ENCODE measurements at places on chromosomes 1 and 21. TPM values are rescaled to one million over a fixed set of nuclear protein-coding genes. Genes with fewer than 3 reads are reported as not detected.
A peak's percentile ranks its signal among the peaks of the same experiment; 100 is the strongest.

DNA sequence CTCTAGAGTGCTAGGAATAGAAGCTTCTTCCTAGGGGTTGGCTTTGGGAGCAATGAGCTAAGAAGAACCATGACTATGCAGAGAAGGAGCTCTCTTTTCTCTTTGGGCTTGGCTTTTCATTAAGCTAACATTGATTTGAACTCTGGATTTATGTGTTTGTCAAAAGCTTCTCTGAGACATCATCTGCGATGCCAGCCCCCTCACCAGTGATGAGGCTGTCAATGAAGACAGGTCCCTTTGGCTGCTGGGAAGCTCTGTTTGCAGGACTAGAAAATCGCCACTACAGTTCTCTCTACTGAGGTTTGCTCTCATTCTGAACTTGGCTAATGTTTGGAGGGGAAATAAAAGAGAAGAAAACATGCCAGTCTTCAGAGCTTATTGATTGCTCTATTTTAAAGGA is 185.0 kb downstream of the PCP4 start:
- DNase-seq = no peak

- DNase-seq = no peak
Measured at GRCh38 chr1:110163591-110163990, 13.3 kb downstream of the SLC6A17 start.

DNA sequence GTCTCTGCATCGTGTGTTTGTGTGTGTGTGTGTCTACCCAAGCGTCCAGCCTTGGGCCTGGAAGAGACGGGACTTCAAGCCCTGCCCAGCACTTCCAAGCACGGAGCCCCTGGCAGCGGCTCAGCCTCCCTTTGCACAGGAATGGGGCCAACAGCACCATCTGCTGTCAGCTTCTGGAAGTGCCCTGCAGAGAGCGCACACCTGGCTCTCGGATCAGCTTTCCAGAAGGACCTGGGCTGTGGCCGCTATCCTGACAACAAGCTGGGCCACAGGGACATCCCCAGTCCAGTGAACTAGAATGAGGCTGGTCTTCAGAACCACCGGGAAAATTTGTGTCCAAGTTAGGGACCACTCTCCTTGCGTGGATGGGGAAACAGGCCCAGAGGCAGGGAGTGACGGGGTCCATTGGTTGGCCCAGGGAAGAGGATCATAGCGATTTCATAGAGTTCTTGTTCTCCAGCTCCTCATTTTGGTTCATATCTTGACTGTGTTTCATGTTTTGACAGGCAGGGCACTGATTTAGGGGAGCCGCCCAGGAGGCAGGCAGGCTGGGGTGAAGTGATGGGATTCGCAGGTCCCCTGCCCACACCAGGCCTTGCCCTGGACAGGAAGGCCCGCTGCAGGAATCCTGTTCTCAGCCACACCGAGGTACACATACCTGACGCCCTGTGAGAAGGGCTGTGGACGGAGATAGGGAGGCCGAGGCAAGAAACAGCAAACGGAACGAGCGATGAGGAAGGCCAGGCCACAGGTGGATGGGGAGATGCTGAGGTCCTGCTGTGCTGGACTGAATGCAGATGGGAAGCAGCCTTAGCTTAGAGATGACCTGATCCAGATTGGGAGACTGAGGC is 38.4 kb downstream of the TAS1R2 start:
- peak; percentile 74 for DNase-seq

GRCh38 chr21:17451364-17451891 is 61.4 kb upstream of the CXADR start:
- peak; percentile 61 for DNase-seq

DNA sequence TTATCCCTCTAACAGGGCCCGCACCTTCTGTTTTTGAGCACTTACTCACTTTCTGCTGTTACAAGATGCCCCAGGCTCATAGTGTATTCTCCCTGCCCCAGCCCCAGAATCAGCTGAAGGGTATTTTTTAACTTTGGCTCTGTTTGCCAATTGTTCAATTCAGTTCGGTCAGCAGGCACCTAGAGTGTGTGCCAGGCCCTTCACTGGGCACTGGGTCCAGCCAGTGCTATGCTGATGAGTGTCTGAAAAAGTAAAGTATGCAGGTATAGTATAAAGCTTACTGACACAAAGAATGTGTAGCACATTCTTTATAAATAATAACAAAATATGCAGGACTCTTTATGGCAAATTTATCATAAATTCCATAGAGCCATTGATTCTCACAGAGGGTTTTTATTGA is 35.0 kb downstream of the FHAD1 start:
- no peak for DNase-seq

DNA sequence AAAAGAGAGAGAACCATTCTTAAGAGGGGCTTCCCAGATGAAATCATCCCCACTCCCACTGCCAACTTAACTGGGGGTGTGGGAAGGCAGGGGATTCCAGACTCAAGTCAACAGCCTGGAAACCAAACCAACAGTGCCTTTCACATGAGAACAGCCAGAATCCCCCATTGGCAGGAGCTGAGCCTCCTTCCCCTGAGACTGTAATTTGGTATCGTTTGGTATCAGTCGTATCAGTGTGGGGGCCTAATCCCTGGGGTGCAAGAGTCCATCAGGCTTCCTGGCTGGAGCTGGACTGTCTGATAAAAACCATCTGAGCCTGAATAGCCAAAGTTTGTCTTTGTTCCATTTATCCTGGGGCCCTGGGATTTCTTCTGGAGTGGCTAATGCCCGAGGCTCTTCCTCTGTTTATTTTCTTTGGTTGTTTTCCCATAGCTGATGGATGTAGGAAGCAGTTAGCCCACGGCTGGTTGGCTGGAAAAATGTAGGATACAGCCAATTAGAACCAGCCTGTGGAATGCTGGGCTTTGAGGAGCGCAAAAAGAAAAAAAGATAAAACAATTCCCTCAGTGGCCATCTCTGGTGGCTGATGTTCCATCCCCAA is 84.6 kb downstream of the LAMC2 start:
- peak; percentile 56 for DNase-seq

The ZSWIM5 gene
- 0.48 TPM for total RNA-seq

DNA sequence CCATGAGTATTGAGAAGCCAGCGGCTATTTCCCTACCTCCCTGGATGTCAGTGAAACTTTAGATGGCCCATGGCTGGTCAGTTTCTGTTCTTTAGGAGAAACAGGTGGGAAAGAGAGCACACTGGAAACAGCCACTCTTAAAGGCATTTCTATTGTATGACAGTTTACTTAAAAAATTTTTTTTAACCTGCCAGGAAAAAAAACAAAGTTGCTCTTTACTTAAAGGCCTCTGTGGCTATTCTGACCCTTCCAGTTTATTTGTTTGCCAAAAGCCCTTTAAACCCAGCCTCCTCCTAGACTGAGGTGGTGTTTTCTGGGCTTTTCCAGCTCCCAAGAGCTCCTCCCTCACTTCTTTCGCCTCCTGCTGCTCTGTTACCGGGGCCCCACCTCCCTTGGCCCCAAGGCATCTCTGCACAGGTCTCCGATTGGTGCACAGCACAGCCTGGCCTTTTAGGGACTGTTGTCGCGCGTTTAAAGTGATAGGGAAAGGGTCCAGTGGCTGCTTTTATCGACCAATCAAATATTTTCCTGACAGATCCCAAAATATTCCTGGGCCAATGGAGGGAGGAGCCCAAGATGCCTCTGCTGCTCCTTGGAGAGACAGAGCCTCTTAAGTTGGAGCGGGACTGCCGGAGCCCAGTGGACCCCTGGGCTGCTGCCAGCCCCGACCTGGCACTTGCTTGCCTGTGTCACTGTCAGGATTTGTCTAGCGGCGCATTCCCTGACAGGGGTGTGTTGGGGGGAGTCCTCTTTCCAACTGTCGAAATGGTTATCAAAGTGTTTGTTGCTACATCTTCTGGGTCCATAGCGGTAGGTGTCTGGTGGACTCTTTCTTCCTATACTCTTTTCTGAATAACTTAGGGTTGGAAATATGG is at the start of gene SH3BGR:
Gene SH3BGR (plus strand): TSS at position 639 of the 875 bp plus-strand sequence. CDS start 127 bp downstream, at position 766.
- peak; percentile 40 for DNase-seq

DNA sequence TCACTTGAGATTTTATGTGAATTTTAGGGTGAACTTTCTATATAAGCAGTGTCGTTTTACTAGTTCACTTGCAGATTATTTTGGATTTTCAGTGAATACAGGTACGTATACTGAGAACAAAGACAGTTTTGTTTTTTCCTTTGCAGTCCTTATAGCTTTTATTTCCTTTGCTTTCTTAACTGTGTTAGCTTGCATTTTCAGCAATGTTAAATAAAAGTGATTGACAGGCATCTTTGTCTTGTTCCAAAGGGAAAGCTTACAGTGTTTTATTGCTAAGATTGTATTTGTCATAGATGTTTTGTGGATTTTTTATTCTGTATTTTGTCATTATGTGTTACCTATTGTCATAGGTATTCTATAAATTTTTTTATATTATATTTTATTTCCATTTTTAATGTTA is 53.3 kb upstream of the FASLG start:
- no peak for DNase-seq

- DNase-seq = no peak
Measured at GRCh38 chr21:36035381-36035791, 24.9 kb downstream of the SETD4 start.

DNA sequence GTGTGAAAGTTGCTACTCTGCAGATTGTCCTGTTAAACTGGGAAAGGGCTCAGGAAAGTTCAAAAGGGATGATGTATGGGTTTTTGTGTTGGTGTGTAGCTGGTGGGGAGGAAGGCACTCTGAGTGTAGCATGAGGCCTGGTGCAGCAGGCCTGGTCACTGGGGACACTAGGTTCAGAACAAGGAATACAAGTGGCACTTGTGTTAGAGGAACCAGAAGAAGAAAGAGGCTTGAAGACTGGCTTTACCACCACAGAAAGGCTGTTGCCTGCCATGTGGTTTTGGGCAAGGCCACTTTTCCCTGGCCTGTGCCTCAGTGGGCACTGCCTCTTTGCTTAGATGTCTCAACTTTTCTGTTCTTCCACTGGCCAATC is 122.8 kb downstream of the NOS1AP start:
- no peak for DNase-seq

GRCh38 chr21:41836166-41837015 is 42.8 kb downstream of the PRDM15 start:
- no peak for DNase-seq

DNA sequence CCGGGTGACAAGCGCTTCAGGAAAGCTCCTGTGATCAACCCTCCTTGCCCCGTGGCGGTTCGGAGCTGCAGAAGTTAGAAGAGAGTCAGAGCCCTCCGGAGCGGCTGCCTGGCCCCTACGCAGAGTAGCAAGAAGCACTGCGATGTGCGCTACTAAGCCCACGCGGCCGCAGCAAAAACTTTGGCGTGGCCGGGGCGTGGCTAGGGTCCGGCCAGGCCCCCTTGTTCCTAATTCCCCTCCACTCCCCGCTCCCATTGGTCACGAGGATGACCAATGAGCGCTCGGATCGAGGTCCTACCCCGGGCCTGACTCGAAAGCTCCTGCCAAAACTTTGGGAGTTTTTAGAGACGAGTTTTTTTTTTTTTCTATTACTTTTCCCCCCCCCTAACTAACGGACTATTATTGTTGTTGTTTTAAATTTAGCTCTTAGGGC is at the start of gene HLX:
Gene HLX (plus strand): TSS at position 368 of the 433 bp plus-strand sequence. CDS start 415 bp downstream, outside the sequence.
- DNase-seq = peak; percentile 89

The HSD3B2 gene
- total RNA-seq = 2.9 TPM

DNA sequence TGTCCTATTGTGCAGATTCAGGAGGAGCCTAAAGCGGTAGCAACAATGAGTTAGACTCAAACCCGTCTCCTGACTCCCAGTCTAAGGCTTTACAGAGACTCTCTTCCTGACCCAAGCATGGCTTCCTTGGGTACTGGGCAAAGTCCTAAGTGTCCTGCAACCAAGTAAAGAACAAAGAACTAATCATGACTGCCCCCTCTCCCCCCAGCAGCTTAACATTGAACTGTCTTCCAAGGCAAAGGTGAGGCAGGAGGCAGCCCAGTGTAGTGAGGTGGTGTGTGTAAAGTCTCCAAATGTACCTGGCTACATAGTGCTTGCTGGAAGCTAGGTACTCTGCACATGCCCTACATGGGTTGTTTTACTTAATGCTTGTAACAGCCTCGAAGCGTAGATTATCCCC is 2.3 kb downstream of the FABP3 start:
- no peak for DNase-seq

The IPO13 gene
- 26.5 TPM for total RNA-seq

DNA sequence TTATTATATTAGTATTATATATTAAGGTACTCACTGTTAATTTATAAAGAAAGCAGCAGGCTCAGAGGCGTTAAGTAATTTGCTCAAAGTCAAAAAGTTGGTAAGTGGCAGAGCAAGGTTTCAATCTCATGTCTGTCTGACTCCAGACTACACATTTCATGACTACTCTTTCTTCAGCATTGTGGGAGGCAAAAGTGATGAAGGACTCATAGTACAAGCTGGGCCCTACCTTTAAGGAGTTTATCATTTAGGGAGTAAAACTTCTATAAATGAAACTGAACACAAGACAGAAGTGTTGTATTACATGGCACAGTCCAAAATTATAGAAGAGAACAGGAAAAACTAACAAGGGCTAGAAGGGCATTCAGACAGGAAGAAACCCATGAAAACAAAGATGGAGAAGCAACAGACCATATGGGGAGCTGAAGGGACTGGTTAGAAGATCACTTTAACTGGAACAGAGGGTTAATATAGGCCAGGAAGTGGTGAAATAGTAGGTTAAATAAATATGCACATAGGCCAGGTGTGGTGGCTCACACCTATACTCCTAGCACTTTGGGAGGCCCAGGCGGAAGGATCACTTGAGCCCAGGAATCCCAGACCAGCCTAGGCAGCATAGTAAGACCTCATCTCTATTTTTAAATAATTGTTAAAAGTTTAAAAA is 11.5 kb downstream of the SORT1 start:
- DNase-seq = no peak

The TAL1 gene
- total RNA-seq = 3.1 TPM

The ACBD6 gene
- total RNA-seq = 46.5 TPM

The C8A gene
- total RNA-seq = not detected

The FAM229A gene
- 1.7 TPM for total RNA-seq

The ZNF362 gene
- total RNA-seq = 10.1 TPM

DNA sequence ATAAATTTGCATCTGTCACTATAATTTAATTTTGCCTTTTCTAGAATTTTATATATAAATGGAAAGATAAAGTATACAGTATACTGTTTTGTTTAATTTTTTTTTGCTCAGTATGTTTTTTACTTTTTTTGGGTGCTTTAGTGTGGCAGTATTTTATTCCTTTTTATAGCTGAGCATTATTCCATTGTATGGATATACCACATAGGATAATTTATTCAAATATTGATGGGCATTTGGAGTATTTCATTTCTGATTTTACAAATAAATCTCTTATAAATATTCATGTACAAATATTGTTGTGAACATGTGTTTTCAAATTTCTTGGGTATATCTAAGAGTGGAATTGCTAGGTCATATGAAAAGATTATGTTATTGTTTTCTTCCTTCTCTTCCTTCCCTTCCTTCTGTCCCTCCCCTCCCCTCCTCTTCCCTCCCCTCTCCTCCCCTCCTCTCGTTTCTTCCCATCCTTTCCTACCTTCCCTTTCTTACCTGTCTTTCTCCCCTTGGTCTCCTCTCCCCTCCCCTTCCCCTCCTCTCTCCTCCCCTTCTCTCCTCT is 18.5 kb downstream of the SLC35A3 start:
- no peak for DNase-seq
